ENCODE measurements at places on chromosomes 1 and 21.
A peak's percentile ranks its signal among the peaks of the same experiment; 100 is the strongest.

DNA sequence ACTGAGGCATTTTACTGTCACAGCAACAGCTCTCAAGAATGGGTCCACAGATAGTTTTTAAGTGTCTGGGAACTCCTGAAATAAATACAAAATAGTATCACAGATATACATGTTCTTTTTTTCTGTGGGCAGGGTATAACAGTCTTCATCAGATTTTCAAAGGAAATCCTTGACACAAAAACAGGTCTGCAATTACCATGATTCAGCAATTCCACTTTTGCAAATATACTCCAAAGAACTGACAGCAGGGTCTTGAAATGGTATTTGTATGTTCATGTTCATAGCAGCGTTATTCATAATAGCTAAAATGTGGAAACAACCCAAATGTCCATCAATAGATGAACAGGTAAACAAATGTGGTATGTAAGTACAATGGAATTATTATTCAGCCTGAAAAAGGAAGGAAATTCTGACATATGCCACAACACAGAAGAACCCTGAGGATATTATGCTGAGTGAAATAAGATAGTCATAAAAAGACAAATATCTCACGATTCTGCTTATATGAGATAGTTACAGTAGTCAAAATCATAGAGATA is 85.0 kb downstream of the EPS15 start:
- no peak for DNase-seq

- DNase-seq = no peak
Observed at GRCh38 chr1:5580926-5581325, 411.3 kb downstream of the NPHP4 start.

GRCh38 chr1:167425482-167425881 is 92.8 kb downstream of the CD247 start:
- no peak for DNase-seq

DNA sequence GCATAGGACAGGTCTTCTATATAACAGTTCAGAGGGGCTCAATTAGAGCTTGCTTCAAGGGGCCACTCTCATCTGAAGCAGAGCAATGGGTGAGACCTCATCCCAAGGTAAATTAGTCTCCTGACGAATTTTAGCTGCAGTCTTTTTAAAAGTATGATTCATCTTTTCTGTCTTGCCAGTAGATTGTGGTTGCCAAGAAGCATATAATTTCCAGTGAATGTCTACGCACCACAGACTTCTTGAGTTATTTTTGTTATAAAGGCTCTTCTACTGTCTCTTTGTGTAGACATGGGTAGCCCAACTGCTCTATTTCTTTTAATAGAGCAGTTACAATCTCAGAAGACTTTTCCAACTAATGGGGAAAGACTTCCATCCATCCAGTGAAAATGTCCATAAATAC is 108.9 kb upstream of the FMN2 start:
- no peak for DNase-seq

DNA sequence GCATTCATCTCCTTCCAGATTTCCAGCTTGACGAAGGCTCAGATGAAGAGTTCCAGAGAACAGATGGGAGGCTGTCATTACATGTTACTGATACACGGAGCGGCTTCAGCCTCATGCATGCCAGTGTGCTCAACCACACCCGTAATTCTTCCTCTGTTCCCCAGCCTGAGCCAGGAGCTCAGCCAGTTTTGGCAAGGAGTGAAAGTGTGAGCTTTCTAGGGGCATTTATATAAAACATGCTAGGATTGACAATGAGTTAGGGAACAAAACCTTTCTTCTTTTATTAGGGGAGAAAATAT is 290.4 kb upstream of the PLXNA2 start:
- peak; percentile 41 for DNase-seq

DNA sequence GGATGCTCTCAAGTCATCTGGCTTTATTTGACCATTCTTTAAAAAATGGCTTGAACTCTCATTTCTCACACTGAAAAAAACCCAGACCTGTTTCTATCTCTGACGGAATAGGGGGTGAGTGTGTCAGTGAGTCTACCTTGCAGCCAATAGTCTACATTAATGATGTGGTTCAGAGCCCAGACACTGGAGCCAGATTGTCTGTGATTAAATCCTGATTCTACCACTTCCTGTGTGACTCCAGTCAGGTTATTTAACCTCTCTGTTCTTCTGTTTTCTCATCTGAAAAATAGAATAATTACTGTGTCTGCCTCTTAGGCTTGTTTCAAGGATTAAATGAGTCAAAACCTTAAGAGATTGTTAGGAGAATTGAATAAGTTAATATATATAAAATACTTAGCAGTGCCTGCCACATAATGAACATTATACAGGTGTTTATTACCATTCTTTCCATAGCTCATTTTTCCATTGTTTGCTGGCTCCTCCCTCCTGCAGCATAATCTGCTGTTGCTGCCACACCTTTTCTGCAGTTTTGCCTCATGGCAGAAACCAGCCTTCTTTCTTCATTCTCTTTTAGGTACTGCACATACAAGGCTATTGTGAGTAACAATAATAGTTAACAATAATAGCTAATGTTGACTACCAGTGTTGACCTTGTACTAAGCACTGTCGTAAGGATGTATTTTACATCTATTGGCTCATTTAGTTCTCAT is 157.6 kb upstream of the IVNS1ABP start:
- DNase-seq = no peak

GRCh38 chr21:41581592-41582228 is 73.8 kb upstream of the TMPRSS2 start:
- DNase-seq = no peak

GRCh38 chr1:72650843-72651435 is 368.6 kb upstream of the NEGR1 start:
- no peak for DNase-seq

- DNase-seq = peak; percentile 40
Observed at GRCh38 chr21:26070822-26071425, 99.6 kb downstream of the APP start.

GRCh38 chr1:9340172-9340854 is 47.6 kb downstream of the SPSB1 start:
- peak; percentile 70 for DNase-seq

GRCh38 chr1:207321790-207322645 is 540 bp downstream of the CD55 start:
- no peak for DNase-seq

GRCh38 chr1:39082811-39083576 is 56.8 kb downstream of the NDUFS5 start:
- no peak for DNase-seq

GRCh38 chr1:75472971-75473603 is 137.8 kb downstream of the SLC44A5 start:
- no peak for DNase-seq

- DNase-seq = no peak
Observed at GRCh38 chr1:10909697-10910680, 102.5 kb upstream of the TARDBP start.

- no peak for DNase-seq
Observed at GRCh38 chr1:184870319-184870718, 104.0 kb downstream of the NIBAN1 start.

- DNase-seq = no peak
Observed at GRCh38 chr1:224497714-224498573, 63.3 kb upstream of the WDR26 start.

DNA sequence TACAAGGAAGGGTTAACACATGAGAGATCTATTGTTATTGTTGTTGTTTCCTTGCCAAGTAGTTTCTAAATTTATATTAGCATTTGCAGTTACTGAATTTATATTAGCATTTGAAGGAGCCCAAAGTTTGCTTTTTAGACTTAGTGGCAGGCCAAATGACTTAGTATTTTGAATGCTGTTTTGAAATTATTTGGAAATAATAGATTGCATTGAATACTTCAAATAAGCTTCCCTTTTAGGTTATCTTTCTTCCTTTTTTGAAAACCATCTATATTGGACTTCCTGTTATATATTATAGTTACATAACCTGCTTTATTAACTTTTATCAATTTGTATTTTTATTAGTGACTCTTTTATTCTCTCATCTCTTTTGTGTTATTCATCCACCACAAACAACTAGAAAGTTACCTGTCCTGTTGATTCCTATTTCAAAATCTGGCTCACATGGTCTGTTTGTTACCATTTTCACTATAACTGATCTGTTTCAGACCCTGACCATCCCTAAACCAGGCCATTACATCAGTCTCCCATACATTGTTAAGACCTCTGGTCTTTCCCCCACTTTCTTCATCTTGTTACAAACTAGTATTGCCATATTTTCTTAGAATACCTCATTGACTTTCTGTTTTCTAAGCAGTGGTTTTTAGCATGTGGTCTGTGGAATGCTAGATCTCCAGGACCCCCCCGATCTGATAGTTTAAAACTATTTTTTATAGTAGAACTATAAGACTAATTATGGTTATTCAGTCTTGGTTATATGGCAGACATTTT is 185.2 kb downstream of the RASAL2 start:
- DNase-seq = no peak
